ENCODE measurements at places on chromosomes 11 and 22.

GRCh38 chr11:18522388-18522787, 4.4 kb downstream of the TSG101 start:
- DNase-seq, result no peak

GRCh38 chr11:30002157-30002785, 14.6 kb downstream of the KCNA4 start:
- DNase-seq, result no peak

DNA sequence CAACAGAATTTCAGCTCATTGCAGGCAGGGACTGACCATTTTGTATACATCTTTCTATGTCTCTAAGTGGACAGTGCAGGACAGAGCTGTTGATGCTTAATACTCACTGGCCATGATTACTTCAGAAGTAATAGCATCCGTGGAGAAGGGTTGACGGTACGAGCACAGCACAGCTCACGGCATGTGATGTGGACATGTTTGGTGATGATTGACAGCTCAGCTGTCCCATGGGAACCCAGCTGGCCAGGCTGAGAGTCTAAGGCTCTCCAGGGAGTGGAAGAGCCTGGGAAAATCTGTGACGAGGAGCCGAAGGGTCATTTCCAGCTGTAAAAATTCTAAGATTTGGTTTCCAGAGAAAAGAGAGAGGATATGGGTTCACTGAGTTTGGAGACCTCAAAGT, 198.2 kb downstream of the SNX19 start:
- no peak for DNase-seq

- DNase-seq, result no peak
Measured at GRCh38 chr11:118924591-118925585, 838 bp downstream of the BCL9L start.

DNA sequence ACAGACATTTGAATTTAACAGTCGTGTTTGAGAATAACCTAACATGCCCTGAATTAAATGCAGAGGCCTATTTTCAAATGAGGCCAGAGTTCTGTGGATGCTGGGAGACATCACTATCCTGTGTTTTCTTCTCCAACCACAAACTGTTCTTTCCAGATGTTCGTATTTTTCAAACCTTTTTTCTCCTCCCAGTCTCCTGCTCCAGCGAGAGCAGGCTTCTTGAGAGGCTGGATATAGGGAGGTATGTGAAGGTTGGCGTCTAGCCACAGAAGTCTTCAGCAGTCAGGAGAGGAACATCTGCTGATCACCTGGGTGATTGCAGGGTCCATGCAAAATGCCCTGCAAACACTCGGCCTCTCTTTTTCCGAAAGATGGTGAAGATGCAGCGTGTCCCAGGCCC, 126.3 kb downstream of the C11orf91 start:
- DNase-seq, result no peak

DNA sequence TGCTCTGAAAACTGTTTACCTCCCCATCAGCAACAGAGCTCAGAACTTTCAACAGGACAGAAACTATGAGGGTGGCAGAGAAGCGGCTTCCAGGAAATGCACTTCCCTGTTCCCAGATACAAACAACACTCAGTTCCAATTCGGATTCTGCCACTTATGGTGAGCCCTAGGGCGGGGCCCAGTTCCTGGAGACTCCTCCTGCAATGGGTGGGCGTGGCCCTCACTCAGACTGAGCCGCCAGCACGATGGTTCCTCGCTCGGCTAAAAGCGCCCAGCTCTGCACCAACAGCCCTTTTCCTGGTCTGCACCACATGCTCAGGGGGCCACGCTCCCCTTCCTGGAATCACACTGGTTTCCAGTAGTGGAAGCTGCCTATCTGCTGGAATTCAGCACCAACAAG, 314.1 kb downstream of the CTTN start:
- no peak for DNase-seq

GRCh38 chr11:74138021-74138420, 32.8 kb downstream of the C2CD3 start:
- DNase-seq, result no peak

DNA sequence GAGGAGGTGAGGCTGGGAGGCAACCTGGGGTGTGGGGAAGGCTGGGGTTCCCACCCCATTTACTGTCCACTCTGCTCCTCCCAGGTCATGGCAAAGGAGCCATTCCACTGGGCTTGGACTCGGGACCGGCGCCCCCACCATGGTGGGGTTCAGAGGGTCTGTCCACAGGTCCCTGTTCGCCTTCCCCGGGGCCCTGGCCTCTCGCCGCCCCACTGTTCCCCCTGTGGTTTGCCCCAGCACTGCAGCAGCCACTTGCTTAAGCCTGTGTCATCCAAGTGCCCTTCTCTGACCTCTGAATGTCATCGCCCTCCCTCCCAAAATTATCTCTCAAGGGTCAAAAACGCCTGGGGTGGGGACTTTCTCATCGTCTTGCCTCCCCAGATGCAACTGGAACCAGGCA, 2.6 kb downstream of the SPDYC start:
- no peak for DNase-seq

DNA sequence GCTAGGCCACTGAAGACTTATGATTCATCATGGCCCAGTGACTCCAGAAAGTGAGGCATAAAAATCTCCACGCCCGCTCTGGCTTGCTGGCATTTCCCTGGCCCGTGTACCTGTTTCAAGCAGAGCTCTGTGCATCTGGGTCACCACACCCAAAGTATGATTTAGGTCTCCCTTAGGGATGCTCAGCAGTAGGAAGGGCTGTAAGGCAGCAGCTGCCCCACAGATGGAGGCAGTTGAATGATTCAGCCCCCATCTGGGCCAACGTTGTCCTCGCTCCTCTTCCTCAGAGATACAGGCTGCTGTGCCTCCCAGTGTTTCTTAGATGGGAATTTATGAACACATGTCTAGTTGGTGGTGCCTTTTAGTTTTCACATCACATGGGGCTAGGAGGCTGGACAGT, 21.6 kb downstream of the GPR83 start:
- DNase-seq, result no peak

- DNase-seq, result no peak
Measured at GRCh38 chr22:27982106-27982505, 63.0 kb upstream of the PITPNB start.

DNA sequence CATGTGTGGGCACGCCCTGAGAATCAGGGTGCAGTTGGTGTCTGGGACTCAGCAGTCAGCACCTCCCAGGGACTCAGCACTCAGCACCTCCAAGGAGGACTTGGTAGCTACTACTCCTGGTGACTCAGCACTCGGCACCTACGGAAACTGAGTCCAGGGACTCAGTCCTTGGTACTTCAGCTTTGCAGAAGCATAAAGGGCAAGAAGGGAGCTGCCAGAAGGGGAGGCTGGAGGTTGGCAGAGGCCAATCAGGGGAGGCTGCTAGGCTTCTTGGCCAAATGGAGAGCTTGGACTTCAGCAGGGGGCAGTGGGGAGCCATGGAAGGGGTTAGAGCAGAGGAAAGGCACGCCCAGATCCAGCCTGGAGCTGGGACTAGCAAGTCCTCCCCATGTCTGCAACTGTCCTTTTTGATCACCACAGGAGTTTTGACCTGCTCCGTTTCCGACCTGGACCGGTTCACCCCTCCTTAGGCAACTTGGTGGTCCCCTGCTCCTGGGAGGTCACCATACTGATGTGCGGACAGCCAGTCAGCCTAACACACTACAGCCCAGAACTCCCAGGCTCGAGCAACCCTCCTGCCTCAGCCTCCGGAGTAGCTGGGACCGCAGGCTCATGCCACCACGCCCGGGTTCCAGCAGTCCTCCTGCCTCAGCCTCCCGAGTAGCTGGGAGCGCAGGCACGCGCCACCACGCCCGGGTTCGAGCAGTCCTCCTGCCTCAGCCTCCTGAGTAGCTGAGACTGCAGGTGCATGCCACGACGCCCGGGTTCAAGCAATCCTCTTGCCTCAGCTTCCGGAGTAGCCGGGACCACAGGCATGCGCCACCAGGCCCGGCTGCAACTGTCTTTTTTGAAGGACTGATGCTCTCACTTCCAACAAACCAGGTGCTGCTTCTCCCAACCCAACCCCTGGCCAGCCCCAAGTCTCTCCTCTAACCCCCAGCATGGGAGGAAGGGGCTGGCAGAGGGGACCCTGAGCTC, 1.5 kb downstream of the ANO9 start:
- DNase-seq, result no peak

GRCh38 chr11:57785072-57785471, 23.5 kb downstream of the CTNND1 start:
- DNase-seq, result no peak

- no peak for DNase-seq
Measured at GRCh38 chr11:2263071-2263565, 7.3 kb downstream of the ASCL2 start.

GRCh38 chr11:113675003-113675561, 31.0 kb downstream of the TMPRSS5 start:
- no peak for DNase-seq

DNA sequence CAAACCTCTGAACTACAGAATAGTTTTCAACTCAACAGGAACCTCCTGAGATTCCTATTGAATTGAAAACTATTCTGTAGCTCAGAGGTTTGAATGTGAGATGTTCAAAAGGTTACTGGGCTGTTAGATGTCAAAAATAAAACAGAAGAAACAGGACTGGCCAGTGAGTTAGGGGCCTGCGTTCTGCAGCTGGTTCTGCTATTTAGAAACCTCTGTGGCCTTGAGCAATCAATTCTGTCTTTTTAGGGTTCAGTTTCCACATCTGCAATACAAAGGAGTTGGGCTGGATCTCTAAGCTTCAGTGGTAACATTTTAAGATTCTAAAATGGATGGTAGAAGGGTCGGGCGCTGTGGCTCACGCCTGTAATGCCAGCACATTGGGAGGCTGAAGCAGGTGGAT, 55.8 kb downstream of the CLMP start:
- no peak for DNase-seq

GRCh38 chr11:72525466-72525865, 91.1 kb upstream of the CLPB start:
- DNase-seq, result no peak

DNA sequence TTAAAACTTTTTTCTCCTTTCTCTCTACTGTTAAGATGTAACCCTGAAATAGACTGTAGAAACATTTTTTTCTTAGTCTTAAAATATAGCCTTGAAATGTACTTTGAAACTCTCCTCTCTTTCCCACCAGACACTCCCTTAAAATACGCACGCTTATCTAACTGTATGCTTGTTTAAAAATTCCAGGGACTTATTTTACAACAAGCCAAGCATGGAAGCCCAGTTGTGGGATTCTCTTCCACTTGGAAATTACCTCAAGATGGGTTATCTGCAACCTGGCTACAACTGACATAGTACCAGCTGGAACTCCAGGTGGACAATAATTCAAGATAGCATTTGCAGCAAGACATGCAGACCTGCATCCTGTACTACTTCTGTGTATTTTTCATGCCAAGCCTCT, 12.1 kb upstream of the CHORDC1 start:
- no peak for DNase-seq

- DNase-seq, result no peak
Measured at GRCh38 chr22:48926136-48926535, 901.5 kb downstream of the BRD1 start.

- no peak for DNase-seq
Measured at GRCh38 chr11:30110691-30111090, 93.9 kb upstream of the KCNA4 start.

DNA sequence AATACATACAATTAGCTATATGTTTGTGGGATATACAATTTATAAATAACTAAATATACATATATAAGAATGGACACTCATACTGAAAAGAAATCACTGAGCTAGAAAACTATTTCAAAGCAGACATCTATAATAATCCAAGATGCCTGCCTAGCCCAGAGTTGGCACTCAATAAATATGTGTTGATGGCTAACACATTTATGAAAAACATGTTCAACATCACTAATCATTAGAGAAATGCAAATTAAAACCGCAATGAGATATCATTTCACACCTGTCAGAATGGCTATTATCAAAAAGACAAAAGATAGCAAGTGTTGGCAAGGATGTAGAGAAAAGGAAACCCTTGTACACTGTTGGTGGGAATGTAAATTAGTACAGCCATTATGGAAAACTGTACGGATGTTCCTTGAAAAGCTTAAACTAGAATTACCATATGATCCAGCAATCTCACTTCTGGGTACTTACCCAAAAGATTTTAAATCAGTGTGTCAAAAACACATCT, 29.8 kb downstream of the POU2AF1 start:
- DNase-seq, result no peak

GRCh38 chr11:69396051-69396947, 85.2 kb upstream of the LINC01488 start:
- no peak for DNase-seq

DNA sequence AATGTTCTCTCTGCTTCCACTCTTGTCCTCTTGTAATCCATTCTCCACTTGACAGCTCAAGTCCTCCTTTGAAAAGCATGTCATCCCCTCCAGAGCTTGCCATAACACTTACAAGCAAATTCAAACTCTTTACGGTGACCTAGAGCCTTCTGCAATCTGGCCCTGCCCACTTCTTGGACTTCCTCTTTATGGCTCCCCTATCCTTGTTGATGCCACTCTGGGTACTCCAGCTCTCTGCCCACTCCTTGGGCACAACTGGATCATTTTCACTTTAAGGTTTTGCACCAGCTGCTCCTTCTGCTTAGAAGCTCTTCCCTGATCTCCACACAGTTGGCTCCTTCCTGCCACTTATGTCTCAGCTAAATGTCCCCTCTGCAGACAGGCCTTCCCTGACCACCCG, 217.9 kb downstream of the DSCAML1 start:
- no peak for DNase-seq

GRCh38 chr11:66371627-66372415, at the start of gene SLC29A2:
TSS of gene SLC29A2 (minus strand) at chr11:66371760. CDS start at chr11:66371591, 169 bp downstream.
- no peak for DNase-seq

- no peak for DNase-seq
Measured at GRCh38 chr11:125874556-125875124, 12.8 kb upstream of the HYLS1 start.

DNA sequence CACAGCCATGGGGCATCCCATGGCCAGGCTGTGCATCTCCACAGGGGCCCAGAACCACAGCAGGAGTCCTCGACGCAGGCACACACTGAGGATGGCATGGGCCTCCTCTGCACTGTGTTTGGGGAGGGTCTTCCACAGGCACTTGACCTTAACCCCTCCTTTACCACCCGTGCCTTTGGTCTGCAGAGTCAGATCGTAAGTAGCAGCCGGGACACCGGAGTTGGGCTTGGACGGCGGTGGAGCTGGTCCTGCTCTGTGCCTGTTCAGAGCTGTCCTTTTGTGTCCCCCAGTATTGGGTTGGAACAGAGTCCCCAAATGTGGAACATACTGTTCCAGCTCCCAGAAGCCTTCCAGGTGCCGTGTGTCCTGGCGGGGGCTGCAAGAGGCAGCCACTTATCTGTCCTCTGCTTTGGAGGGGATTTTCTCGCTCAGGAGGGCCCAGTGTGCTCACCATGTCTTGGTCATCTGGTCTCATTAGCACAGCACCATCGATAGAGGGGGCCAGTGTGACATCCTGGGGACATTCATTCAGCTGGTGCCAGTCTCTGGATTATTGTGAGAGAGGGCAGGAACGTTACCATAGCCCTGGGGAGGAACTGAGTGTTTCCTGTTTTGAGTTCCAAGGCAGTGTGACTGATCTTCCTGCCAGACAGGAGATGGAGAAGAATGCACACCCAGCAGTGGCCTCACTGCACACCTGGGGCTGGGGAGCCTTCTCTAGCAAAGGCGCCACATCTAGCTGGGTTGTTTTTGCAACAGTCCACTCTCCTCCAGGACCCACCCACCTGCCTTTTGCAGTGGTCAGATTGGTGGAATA, 12.4 kb downstream of the CRELD2 start:
- DNase-seq, result no peak
